ENCODE measurements at places on chromosomes 7 and 10. TPM values are rescaled to one million over a fixed set of nuclear protein-coding genes. Genes with fewer than 3 reads are reported as not detected.
A peak's percentile ranks its signal among the peaks of the same experiment; 100 is the strongest.

Gene MINDY4
- total RNA-seq = 0.85 TPM

DNA sequence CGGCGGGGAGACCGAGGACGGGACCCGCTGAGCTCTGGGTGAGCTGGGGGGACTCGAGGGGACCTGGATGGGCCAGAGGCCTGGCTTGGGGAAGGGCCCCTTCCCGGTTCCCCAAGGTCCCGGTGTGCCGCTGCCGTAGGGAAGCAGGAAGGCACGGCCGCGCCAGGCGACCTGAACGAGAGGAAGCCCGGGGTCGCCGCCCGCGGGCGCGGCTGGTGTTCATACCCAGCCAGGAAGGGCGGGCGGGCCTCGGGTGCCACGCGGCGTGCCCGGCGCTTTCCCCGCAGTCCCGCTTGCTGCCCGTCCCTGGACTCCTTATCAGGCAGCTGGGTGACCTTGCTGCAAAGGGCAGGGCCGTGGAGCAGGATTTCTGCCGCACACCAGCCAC, 38.0 kb downstream of the ZNF777 start:
- DNase-seq = no peak

Gene LEP
- not detected for total RNA-seq

Gene NEBL
- 0.66 TPM for total RNA-seq

DNA sequence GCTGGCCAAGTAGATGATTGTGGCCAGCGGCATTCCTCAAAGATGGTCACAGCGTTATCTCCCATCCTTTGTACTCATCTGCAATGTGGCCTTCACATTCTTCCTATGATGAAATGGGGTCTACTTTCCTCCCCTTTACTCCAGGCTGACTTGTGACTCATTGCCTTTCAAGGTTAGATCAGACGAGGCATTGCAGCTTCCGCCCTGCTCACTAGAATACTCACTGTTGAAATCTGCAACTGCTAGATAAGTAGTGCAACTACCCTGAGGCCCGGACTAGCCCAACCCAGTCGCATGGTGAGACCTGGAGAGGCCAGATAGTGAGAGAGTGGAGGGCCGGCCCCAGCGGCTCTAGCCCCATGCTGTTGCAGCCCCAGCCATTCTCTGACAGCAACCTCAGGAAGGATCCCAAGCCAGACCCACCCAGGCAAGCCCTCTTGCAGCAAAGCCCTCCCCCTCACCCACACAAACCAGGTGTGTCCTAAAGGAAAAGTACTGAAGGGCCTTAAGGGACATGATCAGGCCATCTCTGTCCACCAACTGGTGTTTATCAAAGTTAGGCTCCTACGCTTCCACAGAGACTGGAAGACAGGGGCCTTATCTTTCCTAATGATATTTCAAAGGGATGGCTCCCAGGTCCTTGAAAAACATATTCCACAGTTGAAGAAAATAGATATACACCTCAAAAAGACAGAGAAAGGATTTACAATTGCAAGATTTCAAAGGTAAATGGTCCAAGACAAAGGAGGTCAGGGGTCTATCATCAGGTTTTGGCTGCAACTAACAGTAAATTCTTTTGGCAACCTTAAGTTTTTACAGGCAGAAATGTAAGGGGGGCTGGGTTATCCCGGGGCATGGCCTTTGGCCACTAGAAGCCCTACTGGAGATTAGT, 107.2 kb upstream of the TRIM24 start:
- no peak for DNase-seq

GRCh38 chr10:85047979-85048378, 719.6 kb downstream of the CCSER2 start:
- DNase-seq = no peak

- peak; percentile 51 for DNase-seq
Measured at GRCh38 chr7:92527300-92528187, 776 bp downstream of the PEX1 start.

Gene CYP26A1
- total RNA-seq = 1.7 TPM

DNA sequence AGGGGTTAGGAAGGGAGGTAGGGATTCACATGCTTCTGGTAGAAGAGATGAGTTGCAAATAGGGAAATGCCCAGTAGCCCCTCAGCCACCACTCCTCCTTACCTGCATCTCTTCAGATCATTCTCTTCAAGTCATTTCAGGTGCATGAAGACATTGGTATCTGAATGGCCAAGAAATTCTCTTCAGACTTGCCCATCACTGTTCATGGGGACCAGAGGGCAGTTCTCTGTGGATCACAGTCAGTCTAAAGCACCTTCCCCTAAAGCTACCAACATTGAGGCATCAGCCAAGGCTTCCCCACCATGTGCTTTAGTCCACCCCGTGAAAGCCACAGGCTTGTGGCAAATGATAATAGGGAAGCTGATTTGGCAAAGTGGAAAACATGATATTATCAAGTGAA, 319.4 kb upstream of the ZNF32 start:
- no peak for DNase-seq

GRCh38 chr10:24951201-24952142, 934 bp downstream of the PRTFDC1 start:
- no peak for DNase-seq

Gene CAV1
- 154 TPM for total RNA-seq

GRCh38 chr7:55022002-55022985, 3.5 kb downstream of the EGFR start:
- no peak for DNase-seq

DNA sequence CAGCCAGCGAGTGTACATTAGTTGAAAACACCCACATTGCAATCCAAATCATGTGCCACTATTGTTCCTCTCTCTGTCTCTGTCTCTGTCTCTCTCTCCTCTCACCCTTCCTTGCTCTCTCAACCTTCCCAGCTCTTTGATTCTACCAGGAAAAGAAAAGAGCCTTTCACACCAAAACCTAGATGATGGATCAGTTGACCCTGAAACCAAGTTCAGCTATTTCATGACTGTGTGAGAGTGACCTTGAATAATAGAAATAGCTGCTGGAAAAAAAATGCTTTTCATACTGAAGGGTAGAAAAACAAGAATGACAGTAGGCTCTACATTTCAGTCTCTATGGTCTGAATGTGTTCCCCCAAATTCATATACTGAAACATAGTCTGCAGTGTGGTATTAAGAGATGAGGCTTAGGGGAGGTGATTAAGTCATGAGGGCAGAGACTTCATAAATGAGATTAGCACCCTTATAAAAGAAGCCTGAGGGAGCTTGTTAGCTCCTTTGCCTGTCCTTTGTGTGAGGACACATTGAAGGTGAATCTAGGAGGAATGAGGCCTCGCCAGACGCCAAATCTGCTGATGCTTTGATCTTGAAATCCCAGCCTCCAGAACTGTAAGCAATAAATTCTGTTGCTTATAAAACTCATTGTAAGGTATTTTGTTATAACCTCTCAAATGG, 65.2 kb downstream of the LYZL1 start:
- DNase-seq = no peak

DNA sequence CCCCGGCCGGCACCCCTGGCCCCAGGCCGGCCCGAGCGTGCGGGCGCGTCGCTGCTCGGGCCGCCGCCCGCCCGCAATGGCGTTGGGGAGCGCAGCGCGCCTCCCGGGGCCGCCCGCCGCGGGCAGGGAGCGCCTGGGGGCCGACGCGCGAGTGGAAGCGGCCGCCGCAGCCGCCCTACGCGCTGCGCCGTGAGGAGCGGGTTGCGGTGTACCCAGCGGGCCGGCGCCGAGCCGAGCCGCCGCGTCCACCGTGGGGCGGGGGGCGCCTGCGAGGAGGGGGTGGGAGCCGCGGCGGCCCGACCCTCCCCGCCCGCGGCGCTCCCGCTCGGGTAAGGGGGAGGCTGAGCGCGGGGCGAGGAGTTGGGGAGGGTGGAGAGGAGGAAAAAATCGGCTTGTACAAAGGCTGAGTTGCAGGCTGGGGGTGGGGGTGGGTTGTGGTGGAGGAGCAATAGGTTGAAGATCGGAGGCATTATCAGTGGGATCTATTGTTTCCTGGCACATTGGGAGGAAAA, 473 bp downstream of the PPP1R9A start:
- DNase-seq = no peak

GRCh38 chr7:113179313-113179712, 61.0 kb upstream of the SMIM30 start:
- no peak for DNase-seq

- no peak for DNase-seq
Measured at GRCh38 chr7:83111391-83111790, 51.3 kb downstream of the PCLO start.

DNA sequence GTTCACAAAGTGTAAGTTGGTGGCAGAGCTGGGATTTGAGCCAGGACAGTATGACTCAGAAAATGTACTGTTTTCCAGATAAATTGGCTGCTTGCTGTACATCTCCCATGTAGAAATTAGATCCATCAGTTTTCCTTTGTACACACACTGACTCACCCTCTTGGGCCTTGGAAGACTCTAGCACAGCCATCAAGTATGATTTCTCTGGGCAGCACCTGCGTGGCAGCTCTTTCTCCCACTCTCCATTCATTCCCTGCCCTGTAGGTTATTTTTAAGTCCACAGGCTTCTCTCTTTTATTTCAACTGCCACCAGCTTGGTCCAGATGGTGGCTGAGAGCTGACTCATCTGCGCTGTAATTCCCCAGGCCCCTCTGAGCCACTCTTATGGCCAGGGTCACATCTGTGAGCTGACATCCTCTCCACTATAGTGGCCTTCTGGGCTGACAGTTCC, 28.3 kb upstream of the SDK1 start:
- no peak for DNase-seq

DNA sequence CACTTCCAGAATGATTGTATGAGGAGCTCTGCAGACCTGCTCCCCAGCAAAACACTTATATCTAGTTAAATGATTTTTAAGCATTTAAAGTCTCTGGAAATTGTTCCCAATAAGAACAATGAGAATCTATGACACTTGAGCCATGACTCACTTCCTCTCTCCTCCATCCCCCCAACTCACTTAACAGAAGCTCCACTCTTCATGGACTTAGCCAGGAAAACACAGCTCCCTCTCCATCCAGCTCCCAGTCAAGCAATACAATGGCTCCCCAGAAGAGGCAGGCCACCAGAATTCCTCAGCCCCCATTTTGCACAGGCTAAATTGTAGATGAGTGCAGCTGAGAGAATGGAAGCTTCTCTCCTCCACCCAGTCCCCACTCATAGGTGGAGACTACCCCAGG, 27.0 kb downstream of the AOC1 start:
- DNase-seq = no peak

DNA sequence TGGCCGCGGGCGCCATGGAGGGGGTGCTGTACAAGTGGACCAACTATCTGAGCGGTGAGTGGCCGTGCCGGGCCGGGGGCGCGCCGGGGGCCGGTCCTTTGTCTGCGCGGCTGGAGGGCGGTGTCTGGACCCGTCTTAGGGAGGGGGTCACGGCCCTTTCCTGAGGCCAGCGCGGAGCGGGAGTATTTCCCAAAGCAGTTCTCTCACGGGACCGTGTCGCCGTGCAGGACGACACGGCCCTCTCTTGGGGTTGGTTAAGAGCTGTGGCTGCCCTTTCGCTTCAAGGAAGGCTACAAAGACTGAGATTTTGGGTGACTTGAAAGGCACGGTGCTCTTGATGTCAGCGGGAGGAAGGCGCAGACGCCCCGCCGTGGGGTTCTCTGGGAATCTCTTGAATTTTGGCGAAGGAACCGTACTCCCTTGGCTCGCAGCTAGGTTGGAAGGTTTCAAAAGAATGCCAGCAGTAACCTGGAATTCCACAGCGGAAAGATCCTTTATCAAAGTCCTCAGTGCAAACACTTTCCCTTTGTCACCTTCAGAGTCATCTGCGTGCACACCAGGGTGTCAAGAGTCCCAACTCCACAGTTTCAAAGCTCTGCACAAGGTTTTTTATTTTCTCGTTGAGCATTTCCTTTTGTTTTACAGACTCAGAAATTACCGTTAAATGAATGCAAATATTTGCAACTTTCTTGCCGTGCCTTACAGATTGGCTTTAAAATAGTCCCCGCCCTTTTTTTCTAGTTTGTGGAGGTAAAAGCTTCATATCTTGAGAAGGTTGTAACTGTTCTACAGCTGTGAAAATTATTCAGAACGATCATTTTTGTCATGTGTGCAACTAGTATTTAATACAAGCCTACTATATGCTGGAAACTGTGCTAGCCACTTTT, 780 bp downstream of the PLEKHA8 start:
- peak; percentile 53 for DNase-seq

- DNase-seq = no peak
Measured at GRCh38 chr7:104179178-104179577, 28.6 kb downstream of the ORC5 start.

Gene PKD2L1
- total RNA-seq = not detected

GRCh38 chr10:120429395-120429794, 27.6 kb upstream of the PLPP4 start:
- no peak for DNase-seq

DNA sequence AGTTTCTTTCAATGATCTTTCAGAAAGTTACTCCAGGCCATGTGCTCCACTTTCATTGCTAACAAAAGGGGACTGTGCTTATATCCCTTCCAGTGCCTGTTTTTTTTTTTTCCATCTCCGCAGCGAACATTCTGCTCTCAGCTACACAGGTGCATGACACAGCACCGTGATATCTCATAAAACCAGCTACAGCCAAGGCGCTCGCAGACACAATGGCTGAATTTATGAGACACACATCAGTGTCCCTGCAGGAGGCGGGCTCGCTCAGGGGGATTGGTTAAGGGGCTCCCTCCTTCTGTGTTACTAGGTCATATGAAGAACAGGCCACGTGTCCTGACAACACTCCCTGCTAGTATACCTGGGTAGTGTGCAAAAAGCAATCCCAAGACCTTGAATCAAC, 245.5 kb downstream of the SKAP2 start:
- DNase-seq = no peak

DNA sequence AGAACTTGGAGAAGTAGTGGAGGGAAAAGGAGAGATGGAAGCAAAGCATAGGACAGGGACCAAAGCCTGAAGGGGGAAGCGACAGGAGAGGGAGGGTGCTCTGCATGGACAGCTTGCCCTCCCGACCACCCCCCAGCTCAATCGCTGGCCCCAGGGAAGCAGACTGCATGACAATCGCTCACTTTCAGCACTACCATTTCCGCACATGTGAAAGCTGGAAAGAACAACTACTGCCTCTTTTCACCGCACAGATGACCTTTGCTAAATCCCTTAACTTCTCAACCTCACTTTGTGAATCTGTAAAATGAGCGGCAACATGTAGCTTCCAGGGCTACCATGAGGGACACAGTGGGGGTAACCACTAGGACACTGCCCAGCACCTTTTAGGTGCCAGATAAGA, 17.1 kb downstream of the VOPP1 start:
- DNase-seq = no peak

Gene VWDE
- not detected for total RNA-seq

Gene TSPAN13
- total RNA-seq = 64.3 TPM

Gene C10orf67
- total RNA-seq = not detected

- DNase-seq = no peak
Measured at GRCh38 chr10:83214136-83214535, 925.2 kb upstream of the GHITM start.
